ENCODE measurements at places on chromosomes 1 and 21.

DNA sequence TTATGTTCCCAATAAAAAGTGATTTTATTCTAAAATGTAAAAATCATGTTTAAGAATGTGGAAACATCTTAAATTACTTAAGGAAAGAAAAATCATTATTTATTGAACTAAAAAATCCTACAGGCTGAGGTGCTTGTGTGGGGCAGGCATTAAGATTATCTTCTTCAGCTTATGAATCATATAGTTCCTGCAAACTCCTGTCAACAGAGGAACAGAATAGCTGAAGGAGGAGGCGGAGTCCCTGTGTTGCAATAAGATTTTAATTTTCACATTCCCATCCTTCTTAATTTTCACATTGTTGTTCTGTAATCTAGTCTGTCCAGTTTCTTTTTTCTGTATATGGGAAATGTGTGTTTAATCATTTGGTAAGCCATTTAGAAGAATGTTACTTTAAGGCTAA is 20.6 kb upstream of the OLFML3 start:
- DNase-seq: no peak

DNA sequence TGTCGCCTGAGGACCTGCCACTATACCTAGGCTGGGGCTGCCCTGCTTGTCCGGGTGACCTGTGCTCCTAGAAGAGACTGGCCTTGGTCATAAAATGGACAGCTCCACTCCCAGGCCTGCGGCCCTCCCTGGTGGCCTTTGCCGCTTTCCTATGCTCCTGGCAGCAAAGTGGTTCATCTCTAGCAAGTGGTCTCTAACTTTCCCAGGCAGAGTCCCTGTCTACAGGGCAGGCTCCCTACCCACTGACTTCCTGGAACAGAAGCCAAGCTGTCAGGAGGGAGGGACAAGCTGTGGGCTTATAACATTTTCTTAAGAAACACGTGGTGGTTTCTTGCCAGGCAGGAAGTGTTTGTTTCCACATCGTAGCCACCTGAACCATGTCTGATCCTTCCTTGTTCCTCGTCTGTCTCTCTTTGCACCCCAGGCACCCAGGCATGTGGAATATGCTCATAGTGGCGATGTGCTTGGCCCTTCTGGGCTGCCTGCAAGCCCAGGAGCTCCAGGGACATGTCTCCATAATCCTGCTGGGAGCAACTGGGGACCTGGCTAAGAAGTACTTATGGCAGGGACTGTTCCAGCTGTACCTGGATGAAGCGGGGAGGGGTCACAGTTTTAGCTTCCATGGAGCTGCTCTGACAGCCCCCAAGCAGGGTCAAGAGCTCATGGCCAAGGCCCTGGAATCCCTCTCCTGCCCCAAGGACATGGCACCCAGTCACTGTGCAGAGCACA is 10.1 kb downstream of the H6PD start:
- no peak for DNase-seq

GRCh38 chr1:244254467-244254866 is 197.2 kb downstream of the ADSS2 start:
- DNase-seq: peak; percentile 22

- DNase-seq: no peak
Observed at GRCh38 chr1:26081267-26082019, 14.0 kb upstream of the TRIM63 start.

- DNase-seq: no peak
Observed at GRCh38 chr1:221083902-221084301, 204.7 kb downstream of the HLX start.

DNA sequence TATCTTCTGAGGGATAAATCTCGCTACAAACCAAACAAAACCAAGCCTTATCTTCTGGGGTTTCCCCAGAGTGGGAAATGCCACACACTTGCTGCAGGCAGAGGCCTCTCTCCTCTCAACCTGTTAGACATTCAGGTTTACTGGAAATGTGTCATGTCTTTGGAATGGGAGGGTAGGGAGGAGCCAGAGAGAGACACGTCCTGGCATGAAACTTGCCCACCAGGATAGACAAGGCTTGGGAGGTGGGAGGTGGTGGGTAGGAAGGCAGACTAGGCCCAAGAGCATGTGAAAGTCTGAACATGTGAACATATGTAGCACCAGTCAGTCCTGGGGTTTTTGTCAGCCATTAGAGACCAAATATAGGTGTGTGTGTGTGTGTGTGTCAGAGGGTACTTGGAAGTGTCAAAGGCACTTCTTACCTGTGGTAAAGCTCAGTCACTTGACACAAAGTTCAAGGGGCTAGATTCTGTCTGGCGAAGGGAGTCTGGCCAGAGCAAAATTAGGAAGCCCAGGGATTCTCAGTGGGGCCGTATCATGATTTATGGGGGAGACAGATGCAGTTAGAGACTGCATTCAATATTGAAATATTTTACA is 32.4 kb upstream of the PIGC start:
- no peak for DNase-seq

DNA sequence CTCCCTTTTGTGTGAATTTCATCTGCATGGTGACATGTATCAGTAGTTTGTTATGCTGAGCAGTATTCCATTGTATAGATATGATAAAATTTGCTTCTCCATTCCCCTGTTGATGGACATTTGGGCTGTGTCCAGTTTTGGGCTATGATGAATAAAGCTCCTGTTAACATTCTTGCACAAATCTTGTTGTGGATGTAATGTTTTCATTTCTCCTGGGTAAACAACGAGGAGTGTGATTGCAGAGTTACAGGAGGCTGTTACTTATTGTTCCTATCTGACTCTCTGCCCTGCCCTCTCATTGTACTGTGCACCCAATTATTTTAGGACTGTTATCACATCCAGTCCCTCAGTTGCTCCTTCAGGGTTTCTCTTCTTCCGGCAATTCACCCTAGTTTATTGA is 24.2 kb downstream of the MAPKAPK2 start:
- no peak for DNase-seq

DNA sequence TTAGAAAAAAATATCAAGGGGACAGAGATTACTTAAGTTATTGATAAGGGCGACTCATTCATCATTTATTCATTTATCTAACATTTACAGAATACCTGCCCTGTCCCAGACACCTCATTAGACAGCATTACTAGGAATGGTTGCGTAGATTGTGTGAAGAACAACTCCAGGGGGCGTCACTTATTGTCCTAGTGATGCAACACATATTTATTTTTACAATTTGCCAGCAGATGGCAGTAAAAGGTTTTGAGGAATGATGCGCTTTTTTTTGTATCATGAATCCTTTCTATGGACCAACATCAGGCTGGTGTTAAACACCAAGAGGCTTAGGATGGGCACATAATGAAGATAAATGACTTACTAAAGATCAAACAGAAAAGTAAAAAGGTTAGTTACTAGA is 5.5 kb downstream of the NCAM2 start:
- peak; percentile 15 for DNase-seq

DNA sequence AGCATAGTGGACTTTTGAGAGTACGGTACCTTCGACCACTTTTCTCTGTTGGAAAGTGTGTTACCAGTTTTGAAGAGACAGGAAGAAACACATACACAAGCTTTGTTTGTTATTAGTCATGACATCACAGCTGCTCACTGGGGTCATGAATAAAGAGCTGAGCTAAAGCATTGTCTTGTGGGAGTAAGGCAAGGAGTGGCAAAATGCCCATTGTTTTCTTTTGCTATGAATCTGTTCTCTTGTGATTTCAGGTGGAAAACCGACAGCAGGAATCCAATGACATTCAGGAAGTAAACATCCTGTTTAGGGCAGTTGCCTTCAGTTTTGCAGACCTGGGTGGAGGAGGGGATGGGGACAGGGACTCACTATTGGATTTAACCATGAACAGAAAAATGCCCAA is 66.2 kb downstream of the RGL1 start:
- DNase-seq: no peak

- no peak for DNase-seq
Observed at GRCh38 chr1:100875228-100875627, 19.4 kb downstream of the EXTL2 start.

DNA sequence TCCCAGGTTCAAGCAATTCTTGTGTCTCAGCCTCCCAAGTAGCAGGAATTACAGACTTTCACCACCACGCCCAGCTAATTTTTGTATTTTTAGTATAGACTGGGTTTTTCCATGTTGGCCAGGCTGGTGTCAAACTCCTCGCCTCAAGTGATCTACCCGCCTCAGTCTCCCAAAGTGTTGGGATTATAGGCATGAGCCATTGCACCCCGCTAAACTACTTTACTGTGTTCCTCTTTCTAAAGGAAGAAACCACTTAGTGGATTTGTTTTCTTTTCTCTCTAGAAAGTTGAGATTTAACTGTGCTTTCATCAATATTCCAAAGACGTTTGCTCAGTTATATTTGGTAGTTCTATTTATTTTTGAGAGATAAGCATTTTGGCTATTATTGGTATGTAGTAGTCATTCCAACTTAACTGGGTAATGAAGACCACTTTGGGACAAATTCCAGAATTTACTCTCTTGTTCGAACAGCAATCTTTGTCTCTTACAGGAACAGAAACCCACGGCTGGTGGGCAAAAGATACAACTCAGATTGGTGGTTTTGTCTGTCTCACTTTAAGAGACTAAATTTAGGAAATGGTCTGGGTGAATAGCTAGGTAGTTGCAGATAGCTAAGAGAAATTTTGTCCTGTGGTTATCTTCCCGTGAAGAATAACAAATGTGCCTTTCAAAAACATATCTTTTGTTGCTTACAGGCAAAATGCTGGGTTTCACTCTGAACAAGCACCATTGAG is 103.5 kb upstream of the CD55 start:
- no peak for DNase-seq

DNA sequence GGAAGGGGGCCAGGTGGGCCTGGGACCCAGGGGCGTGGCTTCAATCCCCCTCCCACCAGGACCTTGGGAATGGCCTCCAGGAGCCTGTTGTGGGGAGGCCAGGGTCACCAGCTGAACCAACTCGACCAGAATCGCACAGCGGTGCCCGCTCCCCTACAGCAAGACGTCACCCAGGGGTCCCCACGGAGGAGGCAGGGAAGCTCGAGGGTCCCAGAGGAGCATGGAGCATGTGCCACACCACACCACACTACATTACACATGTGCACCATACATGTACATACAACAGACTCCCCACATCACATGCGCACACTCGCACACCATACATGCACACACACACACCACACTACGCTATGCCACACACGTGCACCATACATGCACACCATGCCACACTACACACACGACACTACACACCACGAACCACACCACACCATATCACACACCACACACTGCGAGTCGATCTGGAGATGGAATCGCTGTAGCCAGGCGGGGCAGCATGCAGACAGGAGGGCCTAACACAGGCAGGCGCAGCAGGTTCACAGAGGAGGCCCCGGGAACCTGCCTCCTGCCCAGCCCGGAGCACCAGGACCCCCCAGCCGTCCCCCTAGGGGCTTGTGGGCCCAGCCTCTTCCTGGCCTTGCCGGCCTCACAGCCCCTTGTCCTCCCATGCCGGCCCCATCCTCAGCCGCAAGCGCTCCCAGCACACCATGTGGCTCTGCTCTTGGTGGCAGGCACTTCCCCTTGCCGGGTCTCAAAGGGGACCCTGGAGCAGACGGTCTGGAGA is 596 bp downstream of the ITGB2 start:
- no peak for DNase-seq

- no peak for DNase-seq
Observed at GRCh38 chr1:59315529-59316463, 18.9 kb downstream of the FGGY start.

- DNase-seq: peak; percentile 86
Observed at GRCh38 chr1:113929750-113930498, 800 bp downstream of the HIPK1 start.

GRCh38 chr1:218304281-218305039 is 19.4 kb downstream of the RRP15 start:
- DNase-seq: no peak

- no peak for DNase-seq
Observed at GRCh38 chr1:182181167-182181572, 119.7 kb upstream of the ZNF648 start.

DNA sequence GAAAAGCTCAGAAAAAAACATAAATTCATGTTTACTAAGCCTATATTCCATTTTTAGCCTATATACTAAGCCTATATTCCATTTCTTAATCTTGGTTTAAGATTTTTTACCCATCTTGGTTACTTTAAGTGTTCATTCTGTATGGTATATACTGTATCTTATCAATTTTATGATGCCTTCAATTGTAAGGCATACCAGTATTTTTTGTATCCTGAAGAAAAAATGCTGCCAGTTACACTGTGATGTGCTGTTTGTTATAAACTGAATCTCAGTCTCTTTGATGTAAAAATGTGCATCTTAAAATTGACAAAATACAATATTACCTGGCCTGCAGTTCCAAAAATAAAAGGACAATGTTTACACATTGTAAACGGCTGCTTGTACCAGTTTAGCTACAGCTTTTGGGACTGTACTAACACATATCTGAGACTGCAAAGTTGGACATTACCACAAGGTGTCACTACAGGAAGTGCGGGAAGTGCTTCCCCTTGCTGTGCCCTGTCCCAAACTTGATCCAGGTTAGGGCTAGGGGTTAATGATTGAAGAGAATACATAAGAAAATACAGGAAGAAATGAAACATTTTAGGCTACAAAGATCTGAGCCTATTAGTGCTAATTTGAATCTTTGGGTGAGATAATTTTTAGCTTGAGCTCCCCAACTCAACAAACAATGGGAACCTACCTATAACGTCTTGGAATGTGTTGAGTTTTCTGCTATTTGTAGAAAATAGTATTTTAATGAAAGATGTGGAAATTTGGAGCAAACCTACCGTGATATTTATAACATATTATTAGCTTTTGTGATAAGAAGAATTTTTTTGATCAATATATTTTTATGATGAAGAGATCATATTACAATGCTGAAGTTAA is 108.9 kb downstream of the LBR start:
- peak; percentile 39 for DNase-seq

GRCh38 chr1:147225193-147225730 is at the start of gene FMO5:
Gene FMO5 (minus strand): TSS chr1:147225339. CDS start chr1:147225029, 310 bp downstream.
- peak; percentile 58 for DNase-seq

DNA sequence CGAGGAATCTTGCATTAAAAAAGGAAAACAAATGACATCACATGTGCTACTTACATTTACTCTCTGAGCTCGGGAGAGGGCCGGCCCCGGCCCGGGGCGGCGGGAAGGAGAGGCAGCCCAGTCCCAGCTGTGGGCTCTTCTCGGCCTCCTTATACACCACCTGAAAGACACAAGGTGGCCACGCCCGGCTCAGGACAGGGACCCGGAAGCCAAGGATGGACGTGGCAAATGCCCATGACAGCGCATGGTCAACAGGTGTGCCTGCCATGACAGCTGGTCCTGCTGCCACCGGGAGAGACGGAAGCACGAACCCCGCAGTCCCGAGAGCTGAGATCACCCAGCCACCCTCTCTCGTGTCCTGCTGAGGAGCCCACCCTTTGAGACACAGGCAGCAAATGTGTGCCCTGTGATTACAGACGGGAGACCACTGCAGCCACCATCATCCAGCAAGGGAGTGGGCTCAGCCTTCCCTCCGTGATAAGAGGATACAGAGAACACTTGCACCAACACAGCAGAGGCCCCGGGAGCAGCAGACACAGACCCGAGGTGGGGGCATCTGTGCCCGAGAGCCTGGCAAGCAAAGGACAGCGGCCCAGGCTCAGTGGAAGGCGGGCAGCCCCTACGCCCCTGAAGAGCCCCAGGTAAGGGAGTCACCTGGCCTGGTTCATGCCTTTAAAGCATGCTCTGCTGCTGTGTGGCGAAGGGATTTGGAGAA is 8.7 kb downstream of the TPRG1L start:
- DNase-seq: no peak
